ENCODE measurements at places on chromosomes 13 and 19. TPM values are rescaled to one million over a fixed set of nuclear protein-coding genes. Genes with fewer than 3 reads are reported as not detected.

Gene RDH8
- total RNA-seq, result not detected

Gene ZNF429
- total RNA-seq, result 12.3 TPM

Gene PRX
- 2.9 TPM for total RNA-seq

Gene NLRP5
- 0.04 TPM for total RNA-seq

Gene TMEM259
- 176 TPM for total RNA-seq

Gene AP1M2
- total RNA-seq, result 0.33 TPM

Gene DKKL1
- total RNA-seq, result 0.69 TPM

Gene IZUMO1
- total RNA-seq, result 2.2 TPM

- no peak for DNase-seq
These were observed 46.8 kb downstream of the ARHGEF18 start for GRCh38 chr19:7395360-7396066.

GRCh38 chr19:5914358-5914774, 312 bp downstream of the CAPS start:
- no peak for DNase-seq

- no peak for DNase-seq
These were observed 355.9 kb downstream of the DCT start for GRCh38 chr13:94123557-94123956.

DNA sequence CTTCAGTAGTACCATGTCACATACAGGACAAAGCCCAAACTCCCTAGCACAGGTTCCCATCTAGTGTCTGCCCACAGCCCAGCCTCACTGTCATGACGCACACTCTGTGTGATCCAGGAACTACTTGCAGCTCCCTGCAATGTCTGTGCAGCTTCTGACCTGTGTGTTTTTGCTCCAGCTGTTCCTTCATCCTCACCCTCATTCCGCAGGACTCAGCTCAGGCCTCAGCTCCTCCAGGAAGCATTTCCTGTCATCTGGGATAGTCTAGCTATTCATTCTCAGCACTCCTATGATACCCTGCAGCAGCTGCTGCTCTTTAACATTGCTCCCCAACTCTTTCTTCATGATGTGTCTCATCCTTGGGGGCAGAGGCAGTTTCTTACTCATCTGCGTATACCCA, 56.1 kb downstream of the ENOX1 start:
- DNase-seq, result no peak

- no peak for DNase-seq
These were observed 9.7 kb upstream of the CERS1 start for GRCh38 chr19:18905513-18906236.

- DNase-seq, result no peak
These were observed 159.6 kb upstream of the ZNF536 start for GRCh38 chr19:30212574-30212973.

DNA sequence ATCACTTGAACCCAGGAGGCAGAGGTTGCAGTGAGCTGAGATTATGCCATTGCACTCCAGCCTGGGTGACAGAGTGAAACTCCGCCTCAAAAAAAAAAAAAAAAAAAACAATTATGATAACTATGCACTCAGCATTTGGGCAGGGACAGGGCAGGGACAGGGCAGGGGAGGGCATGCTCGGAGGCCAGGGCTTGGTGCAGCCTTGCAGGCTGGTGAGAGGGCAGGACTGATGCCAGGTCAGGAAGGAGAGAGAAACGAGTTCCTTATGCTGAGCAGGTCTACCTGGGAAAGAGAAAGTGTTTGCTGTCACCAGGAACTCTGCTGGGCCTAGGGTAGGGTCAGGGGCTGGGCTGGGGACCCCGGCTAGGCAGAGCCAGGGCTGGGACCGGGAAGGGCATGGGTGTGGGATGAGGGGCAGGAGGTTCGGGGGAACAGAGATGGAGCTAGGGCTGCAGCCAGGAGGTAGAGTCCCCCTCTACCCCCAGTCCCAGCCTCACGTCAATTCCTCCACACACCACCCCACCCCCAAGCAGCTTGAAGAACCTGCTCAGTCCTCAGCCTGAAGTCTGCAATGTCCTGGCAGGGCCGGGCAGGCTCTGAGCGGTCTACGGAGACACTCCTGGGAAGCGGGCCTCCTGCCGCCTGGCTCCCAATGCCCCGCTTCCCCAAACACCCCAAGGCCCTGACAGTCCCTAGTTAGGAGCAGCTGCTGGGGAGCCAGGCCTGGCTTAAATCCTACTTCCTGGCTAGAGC, 2.8 kb downstream of the FXYD3 start:
- no peak for DNase-seq

DNA sequence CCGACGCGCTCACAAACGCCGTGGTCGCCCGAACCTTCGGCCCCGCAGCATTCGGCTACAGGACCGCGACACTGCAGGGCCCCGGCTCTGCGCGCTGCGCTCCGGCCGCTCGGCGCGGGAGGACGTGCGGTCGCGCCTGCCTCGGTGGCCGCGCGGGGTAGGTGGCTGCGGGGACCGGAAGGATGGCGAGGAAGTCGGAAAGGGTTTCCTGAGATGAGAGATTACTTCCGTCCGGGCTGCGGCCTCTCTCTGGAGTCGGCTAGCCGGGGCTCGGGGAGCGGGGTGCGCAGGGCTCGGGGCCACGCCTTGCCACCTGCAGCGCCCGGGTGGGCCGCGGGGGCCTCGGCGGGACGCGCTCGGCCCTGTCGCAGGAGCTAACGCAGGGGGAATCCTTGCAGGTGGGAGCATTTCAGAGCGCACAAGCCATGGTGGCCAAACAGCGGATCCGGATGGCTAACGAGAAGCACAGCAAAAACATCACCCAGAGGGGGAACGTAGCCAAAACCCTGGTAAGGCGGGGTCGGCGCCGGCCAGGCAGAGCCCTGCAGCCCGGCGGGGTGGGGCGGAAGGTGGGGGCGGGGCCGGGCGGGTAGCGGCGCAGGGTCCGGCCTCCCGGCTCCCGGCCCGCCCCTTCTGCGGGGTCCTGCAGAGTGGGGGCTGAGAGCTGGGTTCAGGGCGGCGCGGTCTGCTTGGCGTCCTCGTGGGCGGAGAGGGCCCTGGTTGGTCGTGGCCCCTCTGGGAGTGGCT, at the start of gene SERP2:
SERP2 (plus strand) TSS at position 224 of the 747 bp plus-strand sequence; CDS start at position 426, 202 bp downstream.
- no peak for DNase-seq

DNA sequence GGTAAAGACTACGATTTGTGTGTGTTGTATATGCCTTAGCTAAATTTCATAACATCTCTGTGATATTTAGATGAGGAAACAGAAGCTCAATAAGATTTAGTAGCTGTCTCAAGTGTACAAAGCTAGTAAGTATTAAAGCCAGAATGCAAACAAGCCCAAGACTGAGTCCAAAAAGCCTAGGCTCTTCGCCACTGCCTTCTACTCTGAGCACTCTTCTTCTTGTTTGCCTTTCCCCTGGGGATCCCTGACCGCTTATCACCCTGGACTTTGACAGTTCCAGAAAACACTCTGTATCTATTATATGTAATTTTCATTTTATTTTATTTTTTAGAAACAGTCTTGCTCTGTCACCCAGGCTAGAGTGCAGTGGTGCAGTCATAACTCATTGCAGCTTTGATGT, 5.8 kb downstream of the TM9SF2 start:
- no peak for DNase-seq

DNA sequence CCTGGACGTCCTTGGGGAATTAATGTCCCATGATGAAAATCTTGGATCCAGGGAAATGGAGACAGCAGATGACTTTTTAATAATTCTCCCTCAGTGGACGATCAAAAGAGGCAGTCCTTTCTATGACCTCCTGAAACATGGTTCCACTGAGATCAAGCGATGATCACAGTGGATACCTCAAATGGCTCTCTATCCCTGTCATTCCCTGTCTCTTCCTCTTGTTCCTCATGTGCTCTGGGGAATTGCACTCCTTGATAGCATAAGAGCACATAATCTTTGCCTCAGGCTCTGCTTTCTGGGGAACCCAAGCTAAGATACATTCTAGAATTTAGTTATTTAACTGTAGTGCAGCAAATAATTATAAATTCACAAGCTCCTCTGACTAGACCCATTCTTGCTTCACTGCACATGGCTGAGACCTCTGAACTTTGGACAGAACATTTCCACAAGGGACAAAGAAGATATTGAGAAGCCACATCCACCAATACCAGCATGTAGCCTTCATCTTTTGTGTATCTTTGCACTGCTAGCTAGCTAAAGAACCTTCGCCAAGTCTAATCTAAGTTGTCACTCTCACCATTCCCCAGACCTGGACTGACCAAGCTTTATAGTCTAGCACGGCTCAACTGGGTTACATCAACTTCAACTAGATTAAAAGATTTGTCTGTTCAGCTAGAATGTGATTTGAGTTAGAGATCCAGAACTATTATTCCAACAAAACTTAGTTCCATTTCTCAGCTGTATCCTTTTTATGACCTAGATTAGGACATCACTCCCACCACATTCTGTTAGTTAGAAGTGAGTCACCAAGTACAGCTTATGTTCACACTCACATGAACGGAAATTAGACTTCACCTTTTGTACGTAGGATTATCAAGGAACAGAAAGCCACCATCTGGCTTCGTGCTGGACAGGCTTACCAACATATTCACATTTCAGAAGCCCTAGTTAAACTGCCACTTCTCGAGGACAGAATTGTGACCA, 142.7 kb downstream of the SUCLA2 start:
- DNase-seq, result no peak

- DNase-seq, result no peak
These were observed 320.6 kb downstream of the GPC5 start for GRCh38 chr13:91719033-91719432.

DNA sequence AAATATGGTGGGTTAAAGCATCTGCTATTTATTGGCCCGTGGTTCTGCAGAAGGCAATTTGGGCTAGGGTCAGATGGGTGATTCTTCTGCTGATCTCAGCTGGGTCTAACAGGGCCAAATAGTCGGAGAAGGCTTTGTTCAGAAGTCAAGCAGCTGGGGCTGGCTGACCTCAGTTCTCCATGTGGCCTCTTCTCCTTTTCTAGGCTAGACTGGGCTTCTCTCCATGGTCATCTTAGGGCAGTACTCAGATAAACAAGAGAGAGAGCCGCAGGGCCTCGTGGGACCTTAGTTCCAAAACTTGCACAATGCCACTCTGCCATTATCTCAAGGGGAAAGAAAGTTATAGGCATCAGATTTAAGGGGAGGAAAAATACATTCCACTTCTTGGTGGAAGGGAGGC, 89.6 kb downstream of the NALCN start:
- DNase-seq, result no peak

DNA sequence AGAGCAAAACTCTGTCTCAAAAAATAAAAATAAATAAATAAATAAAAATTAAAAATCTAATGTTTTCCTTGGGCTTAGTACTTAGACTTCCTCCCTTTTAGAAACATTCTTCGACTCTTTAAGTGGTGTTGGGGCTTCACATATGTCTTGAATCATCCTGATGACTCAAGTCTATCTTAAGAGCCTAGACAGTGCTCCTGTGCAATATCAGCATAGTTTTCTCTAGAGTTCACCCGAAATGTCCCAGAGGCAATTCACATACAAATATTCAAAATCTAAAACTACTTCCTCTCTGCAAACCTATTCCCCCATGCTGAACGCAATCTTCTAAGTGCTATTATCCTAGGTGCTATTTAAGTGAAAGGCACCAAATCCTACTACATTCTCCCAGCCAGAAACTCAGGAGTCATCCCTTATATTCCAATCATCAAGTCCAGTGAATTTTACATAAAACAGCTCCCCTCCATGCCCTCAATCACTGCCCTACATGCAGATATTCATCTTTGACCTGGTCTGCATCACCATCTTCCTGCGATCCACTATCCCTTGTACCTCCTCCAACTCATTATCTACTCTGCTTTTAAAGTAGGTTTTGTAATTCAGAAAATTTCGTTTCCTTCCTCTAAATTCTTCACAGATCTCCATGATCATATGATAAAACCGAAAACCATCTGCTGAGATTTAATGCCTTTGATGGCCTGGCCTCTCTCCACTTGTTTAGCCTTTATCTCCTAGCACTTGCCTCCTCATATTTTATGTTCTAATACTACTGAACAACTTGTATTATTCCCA, 102.7 kb downstream of the ELF1 start:
- no peak for DNase-seq

DNA sequence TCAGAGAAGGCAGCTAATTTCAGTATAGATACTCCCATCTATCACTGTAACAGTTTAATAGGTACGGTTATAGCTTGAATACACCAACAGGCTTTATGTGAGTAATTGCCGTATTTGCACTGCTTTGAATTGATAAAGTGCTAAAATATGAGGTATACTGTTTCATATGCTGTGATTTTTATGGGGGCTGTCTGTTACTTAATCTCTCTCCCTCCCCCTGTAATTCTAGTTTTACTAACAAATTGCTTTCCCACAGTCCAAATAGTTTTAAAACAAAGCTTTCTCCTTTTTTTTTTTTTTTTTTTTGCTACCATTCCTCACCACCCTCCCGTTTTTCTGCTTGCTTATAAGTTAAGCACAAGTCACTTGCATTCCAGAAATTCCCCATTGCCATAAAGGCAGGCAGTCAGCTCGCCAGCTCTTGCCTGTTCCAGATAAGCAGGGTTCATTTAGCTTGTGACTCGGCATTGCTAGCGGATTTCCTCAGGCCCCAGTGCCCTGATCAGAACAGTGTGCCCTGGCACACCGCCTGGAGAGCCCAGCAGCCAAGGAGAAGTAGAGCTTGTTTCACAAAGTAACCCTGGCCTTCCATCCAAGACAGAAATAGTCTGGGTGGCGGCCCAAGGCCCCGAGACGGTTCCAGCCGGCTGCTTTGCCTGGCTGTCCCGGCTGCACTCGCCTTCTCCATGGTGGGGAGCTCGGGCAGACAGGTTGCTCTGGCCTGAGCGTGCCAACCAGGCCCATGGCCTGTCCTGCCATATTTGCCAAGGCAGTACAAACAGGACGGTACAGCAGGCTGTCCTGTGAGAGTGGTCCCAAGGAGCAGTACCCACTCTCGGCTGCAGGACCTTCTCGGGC, 43.5 kb upstream of the NPAS1 start:
- DNase-seq, result no peak

DNA sequence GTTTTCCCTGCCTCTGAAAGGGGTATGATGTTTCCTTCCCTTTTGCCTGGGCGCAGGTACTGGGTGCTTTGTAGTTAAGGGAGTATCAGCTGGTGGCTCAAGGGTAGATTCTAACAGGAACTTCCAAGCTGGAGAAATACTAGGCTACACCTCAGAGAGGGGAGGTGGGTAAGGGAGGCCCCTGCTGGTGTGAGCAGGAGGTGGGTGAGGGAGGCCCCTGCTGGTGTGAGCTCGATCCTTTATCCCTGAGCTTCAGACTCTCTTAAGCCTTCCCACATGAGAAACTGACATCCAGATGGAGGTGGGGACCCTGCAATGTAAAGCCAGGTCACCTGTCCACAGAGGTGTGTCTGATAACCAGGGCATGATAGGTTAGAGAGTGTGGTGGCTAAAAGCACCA, 32.1 kb downstream of the CYP2B6 start:
- peak; percentile 8 for DNase-seq

- no peak for DNase-seq
These were observed 1372.3 kb upstream of the SPRY2 start for GRCh38 chr13:81713201-81713600.

Measured in K562 (cell line).